ENCODE measurements at places on chromosomes 4 and X.

DNA sequence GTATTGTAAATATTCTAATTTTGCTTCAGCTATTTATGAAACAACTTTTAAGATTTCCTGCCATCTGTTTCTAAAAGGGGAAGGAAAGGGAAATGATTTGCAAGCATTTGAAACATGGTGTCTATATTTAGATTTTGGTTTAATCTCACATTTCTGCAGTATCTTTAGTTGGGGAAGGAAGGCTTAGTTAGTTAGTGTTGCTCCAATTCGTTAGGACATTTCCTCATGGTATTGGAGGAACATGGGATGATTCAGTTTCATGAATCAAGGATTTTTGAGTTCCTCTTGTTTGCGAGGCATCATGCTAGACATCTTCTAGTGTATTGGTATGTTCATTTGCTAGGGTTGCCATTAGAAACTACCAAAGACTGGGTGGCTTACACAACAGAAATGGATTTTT, 20.5 kb upstream of the TMEM192 start:
- DNase-seq: no peak

DNA sequence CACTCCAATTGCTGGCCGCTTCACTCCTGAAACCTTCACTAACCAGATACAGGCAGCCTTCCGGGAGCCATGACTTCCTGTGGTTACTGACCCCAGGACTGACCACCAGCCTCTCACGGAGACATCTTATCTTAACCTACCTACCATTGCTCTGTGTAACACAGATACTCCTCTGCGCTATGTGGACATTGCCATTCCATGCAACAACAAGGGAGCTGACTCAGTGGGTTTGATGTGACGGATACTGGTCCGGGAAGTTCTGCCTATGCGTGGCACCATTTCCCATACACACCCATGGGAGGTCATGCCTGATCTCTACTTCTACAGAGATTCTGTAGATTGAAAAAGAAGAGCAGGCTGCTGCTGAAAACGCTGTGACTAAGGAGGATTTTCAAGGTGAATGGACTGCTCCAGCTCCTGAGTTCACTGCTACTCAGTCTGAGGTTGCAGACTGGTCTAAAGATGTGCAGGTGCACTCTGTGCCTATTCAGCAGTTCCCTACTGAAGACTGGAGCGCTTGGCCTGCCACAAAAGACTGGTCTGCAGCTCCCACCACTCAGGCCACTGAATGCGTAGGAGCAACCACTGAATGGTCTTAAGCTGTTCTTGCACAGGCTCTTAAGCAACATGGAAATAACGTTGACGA, 35.8 kb upstream of the PRDM8 start:
- no peak for DNase-seq

DNA sequence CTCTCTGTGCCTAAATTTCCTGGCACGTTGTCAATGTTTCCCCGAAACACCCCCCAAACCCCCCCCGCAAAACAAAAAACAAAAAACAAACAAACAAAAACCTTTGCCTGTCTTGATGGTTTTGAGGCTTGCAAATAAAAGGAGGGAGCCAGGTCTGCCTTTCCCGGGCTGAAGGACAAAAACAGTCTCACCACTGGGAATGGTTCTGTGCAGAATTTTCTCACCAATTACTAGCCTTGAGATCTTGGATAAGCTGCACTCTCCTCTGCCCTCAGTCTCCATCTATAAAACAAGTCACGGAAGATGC, 15.5 kb downstream of the NKX3-2 start:
- no peak for DNase-seq

- no peak for DNase-seq
These were observed 490.2 kb upstream of the LCORL start for GRCh38 chr4:18511727-18512126.

- no peak for DNase-seq
These were observed 21.9 kb upstream of the MAD2L1 start for GRCh38 chr4:120088507-120088906.

All from left lung (tissue), 14 donors.